ENCODE measurements at places on chromosomes 4 and X.

DNA sequence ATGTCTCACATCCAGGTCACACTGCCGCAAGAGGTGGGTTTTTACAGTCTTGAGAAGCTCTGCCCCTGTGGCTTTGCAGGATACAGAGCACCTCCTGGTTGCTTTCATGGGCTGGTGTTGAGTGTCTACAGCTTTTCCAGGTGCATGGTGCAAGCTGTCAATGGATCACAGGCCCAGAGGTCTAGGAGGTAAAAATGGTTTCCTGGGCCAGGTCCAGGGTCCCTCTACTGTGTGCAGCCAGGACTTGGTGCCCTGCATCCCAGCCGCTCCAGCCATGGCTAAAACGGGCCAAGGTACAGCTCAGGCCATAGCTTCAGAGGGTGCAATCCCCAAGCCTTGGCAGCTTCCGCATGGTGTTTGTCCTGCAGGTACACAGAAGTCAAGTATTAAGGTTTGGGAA, 434.1 kb upstream of the GALNT7 start:
- DNase-seq = no peak

DNA sequence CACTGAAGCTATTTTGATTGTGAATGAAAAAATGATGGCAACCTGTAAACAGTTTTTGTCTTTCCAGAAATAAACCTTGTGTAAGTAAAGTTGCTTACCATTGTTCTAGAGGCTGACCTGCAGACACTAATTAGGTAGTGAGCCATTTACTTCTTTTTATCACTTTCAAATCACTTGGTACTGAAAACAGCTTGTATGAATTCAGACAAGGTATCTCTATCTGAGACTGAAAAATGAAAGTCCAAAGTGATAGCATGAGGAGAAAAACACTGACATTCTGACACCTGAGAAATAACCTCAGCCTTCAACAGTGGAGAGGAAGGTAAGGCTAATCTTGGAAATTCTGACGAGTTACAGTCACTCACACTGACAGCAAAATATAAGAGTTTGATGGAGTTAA, 238.8 kb downstream of the GPC3 start:
- no peak for DNase-seq

DNA sequence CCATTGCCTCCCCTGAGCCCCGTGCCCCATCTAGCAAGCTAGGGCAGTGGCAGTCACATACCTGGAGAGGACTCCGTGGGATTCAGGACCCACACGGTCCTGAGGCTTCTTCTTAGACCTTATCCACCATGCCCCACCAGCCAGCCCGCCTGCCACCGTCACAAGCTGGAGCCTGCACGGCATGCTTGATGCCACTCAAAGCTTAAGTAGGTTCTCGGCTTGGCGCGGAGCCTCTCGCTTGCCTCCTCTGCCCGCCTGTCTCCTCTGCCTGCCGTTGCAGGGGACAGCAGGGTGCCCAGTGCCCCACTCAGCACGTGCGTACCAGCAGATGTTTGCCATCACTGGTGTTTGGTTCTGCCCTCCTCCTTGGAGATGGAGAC, 14.1 kb downstream of the PSAPL1 start:
- DNase-seq = no peak

- no peak for DNase-seq
These were observed 364.5 kb downstream of the MAPK10 start for GRCh38 chr4:85995361-85995760.

- DNase-seq = no peak
These were observed 66.5 kb downstream of the SHROOM4 start for GRCh38 chrX:50747471-50747900.

DNA sequence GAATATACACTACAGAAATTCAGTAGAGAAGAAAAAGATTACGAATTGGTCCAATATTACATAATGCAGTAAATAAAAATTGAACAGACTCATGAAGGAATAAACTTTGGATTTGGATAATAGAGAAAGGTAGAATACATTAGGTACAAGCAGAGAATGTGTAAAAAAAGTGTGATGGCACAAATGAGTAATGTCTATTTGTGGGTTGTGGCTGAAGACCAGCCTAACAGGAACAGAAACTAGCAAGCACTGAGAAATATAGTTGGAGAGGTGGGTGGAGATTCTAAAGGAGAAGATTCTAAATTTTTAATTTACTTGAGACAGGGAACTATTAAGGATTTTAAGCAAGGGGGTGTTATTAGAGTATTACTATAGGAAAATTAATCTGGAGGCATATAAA, 15.2 kb upstream of the CLOCK start:
- no peak for DNase-seq

DNA sequence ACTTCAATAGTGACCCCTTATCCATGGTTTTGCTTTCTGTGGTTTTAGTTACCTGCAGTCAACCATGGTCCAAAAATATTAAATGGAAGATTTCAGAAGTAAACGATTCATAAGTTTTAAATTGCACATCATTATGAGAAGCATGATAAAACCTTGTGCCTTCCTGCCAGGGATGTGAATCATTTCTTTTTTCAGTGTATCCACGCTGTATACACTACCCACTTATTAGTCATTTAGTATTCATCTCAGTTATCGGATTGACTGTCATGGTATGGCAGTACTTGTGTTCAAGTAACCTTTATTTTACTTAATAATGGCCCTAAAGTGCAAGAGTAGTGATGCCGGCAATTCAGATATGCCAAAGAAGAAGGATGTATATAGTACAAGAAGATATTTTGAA, 37.7 kb upstream of the TASL start:
- no peak for DNase-seq

DNA sequence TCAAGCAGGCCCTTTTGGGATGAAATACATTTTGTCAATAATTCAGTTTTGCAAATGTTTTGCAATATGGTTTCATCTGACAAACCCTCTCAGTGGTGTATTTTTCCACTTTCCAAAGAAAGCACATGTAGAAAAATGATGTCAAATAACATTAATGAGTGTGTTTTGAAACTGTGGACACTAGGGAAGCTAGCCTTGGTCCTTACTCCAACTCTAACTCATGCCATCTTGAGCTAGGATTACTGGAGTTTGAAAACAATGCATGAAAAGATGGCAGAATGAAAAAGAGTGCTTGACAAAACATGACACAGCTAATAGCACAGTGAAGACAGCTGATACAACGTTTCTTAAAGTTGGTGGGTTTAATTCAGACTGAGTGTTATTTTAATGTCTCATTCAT, 41.4 kb downstream of the HAND2 start:
- DNase-seq = no peak

GRCh38 chr4:86968547-86968946, 33.7 kb downstream of the AFF1 start:
- DNase-seq = no peak

GRCh38 chr4:105755375-105755774, 46.8 kb downstream of the GSTCD start:
- DNase-seq = no peak

GRCh38 chrX:139192386-139192961, 338.1 kb upstream of the F9 start:
- DNase-seq = no peak

DNA sequence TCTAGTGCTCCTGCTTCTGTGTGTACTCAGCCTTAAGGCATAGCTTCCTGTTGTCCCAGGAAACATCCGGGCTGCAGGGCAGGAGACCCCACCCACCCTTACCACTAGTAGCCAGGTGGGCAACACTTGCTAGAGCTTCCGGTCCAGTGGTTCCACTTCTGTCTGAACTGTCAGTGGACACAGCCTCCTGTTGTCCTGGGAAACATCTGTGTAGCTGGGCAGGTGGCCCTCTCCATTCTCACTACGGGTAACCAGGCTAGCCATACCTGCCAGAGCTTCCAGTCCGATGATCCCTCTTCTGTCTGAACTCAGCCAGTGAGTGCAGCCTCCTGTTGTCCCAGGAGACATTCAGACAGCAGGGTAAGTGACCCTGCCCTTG, 372.2 kb downstream of the INPP4B start:
- no peak for DNase-seq

DNA sequence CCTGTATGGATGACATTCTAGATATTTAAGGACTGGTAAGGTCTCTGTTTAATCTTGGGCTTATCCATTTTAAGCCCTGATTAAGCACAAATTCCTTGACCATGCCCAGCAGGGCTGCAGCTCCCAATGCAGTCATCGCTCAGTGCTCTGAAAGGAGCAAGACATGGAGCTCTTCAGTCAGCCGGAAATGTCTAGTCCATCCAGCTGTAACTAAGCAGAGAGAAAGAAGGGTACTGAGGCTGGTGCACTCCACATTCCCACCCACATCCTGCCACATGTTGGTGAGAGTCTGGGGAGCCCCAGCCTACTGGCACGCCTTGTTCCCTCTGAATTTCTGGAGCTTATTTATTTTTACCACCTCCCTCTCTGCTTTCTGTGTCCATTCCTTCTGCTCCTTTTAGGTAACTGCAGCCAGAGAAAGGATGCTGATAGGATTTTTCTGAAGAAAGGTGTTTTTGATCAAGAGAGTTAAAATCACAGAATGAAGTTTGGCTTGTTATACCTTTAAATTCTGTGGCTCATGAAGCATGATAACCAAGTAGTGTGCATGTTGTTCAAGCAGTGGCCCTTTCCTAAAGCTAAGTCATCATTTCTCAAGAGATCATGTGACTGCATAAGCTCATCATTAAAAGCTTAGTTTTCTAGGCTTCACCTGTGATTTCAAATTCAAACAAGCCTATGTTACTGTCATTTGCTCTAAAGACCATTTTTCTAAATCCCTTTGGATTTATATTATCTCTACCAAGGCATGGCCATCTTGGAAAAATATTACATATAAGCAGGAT, 74.0 kb downstream of the GALNT7 start:
- DNase-seq = no peak

- no peak for DNase-seq
These were observed 146.3 kb downstream of the LDB2 start for GRCh38 chr4:16752150-16752549.

- no peak for DNase-seq
These were observed 174.2 kb downstream of the GC start for GRCh38 chr4:71609651-71610050.

DNA sequence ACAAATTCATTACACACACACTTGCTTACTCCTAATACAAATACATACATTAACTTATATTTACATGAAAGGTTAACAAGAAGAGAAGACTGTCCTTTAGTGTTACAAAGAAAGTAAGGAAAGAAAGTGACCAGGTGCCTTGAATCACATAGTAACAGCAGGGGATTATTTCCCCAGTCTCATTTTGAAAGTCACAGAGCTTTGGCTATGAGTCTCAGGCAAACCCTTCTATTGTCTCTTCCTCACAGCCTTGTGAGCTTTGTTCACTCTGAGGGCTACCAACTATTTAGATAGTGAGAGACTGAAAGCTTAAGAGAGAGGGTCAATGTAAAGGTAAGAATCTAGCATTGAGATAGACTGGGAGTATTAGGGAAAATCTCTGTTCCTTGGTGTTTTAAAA, 161.6 kb downstream of the NPNT start:
- DNase-seq = no peak

- DNase-seq = no peak
These were observed 16.9 kb downstream of the SSX5 start for GRCh38 chrX:48179691-48180090.

- DNase-seq = no peak
These were observed 1.7 kb downstream of the PDE5A start for GRCh38 chr4:119626943-119627266.

DNA sequence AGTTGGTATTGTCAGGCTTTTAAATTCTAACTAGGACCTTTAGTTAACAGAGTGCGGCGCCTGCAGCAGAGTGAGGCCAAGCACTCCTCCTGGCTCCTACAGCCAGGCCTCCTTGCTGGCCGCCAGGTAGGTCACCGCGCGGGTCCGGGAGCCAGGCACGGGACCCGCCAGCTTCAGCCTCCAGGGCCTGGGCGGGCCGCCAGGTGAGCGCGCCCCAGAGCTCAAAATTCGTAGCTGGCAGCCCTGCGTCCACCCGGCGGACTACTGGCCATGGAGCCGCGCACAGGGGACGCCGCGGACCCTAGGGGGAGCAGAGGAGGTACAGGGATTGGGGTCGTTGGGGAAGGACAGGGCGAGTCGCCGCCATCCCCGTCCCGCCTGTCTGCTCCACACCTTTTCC, at the start of gene MAGIX:
Gene MAGIX (plus strand): TSS at position 139 of the 400 bp plus-strand sequence. CDS start 132 bp downstream, at position 271.
- DNase-seq = no peak

- DNase-seq = no peak
These were observed 29.3 kb upstream of the UGT2B7 start for GRCh38 chr4:69066945-69067344.

- no peak for DNase-seq
These were observed 10.7 kb upstream of the FNIP2 start for GRCh38 chr4:158758142-158758541.

GRCh38 chr4:156545003-156545785, 426.4 kb downstream of the PDGFC start:
- DNase-seq = no peak

GRCh38 chrX:112051576-112051975, 31.0 kb downstream of the TRPC5 start:
- DNase-seq = no peak

- no peak for DNase-seq
These were observed 37.1 kb downstream of the SLC39A8 start for GRCh38 chr4:102308032-102308799.

GRCh38 chr4:22672519-22672918, 20.2 kb upstream of the GBA3 start:
- no peak for DNase-seq

Data from cerebellar nuclear complex (tissue), 1 donor.